ENCODE measurements at places on chromosomes 13 and 19.

GRCh38 chr19:47280183-47280797 lies 5.6 kb downstream of the INAFM1 start:
- DNase-seq, result no peak

- DNase-seq, result no peak
Observed at GRCh38 chr19:53088091-53088490, 15.1 kb downstream of the ZNF160 start.

GRCh38 chr13:86201477-86201876 lies 402.3 kb upstream of the SLITRK6 start:
- DNase-seq, result no peak

DNA sequence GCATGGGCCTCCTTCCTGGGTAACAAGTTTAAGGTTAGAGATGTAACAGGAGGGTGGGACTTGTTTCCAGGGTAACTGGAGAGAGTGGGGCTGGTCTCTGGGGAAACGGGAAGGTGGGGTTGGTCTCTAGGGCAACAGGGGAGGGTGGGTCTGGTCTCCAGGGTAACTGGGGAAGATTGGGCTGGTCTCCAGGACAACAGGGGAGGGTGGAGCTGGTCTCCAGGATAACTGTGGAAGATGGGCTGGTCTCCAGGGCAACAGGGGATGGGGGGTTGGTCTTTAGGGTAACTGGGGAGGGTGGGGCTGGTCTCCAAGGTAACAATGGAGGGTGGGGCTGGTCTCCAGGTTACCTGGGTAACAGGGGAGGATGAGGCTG lies 36.5 kb downstream of the SPTBN4 start:
- DNase-seq, result no peak

DNA sequence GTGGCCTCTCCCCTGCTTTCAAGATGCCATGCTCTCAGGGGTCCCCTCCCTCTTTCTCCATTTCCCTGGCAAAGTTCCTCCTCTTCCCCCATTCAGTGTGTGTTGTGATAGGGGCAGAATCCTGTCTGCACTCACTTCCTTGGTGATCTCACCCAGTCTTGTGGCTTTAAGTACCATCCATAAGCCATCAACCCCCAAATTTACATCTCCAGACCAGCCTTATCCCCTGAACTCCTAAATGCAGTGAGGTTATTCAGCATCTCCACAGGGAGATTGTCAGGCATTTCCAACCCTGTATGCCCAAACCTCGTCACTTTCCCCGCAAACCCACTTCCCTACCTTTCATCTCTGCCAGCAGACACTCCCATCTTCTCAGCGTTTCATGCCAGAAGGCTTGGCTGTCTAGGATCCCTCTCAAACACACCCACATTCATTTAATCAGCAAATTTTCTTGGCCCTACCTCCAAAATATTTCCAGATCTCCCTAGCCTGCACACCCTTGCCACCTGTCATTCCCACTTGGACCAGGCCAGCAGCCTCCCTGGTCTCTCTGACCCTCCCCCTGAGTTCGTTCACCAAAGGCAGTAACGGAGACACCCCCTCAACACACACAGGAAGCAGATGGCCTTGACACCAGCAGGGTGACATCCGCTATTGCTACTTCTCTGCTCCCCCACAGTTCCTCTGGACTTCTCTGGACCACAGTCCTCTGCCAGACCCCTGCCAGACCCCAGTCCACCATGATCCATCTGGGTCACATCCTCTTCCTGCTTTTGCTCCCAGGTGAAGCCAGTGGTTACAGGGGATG lies at the start of gene HCST:
HCST (plus strand) TSS at position 676 of the 808 bp plus-strand sequence; CDS start at position 741, 65 bp downstream.
- no peak for DNase-seq

DNA sequence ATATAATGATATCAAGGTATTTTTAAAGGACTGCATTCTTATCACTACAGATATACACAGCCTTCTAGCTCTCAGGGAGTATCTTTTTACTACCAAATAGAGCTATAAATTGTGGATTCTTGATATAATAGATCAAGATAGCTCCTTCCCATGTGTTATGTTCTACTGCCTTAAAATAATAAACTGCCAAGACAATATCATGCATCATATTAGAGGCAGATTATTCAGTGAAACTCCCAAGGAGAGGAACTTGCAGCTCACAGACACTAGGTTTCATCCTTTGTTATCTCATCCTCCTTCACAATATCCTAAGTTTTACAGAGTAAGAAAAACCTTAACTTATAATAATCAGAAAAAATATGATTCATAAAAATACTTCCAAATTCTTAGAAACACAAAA lies 802.8 kb downstream of the DIAPH3 start:
- DNase-seq, result no peak

GRCh38 chr19:33689138-33689746 lies 67.5 kb downstream of the CHST8 start:
- no peak for DNase-seq

GRCh38 chr13:22800526-22801401 lies 380.0 kb upstream of the SGCG start:
- DNase-seq, result no peak

DNA sequence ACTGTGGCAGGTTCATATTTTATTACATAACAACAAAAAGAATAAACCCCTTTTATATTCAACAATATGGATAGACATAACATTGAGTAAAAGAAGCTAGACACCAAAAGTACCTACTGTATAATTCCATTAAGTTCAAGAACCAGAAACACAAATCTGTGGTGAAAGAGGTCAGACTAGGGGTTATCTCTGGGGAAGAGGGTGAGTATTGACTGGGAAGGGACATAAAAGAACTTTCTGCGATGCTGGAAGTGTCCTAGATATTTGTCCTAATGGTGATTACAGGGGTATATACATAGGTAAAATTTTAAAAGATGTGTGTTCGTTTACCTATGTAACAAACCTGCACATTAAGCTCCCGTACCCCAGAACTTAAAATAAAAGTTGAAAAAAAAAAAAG lies 103.0 kb downstream of the SUCLA2 start:
- no peak for DNase-seq

DNA sequence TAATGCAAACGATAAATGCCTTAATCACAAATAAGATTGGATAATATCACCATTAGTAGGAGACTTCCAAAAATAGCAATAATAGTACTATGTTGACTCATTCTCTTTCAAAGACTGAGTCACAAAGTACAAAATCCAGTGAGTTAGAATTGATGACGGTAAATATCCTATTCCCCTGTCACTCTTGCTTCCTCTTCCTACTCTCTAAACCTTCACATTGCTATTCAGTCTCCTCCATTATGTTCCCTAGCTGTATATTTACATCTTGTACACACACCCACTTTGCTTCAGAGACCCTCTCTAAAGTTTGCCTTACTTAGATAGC lies 26.3 kb upstream of the INTS6 start:
- no peak for DNase-seq

DNA sequence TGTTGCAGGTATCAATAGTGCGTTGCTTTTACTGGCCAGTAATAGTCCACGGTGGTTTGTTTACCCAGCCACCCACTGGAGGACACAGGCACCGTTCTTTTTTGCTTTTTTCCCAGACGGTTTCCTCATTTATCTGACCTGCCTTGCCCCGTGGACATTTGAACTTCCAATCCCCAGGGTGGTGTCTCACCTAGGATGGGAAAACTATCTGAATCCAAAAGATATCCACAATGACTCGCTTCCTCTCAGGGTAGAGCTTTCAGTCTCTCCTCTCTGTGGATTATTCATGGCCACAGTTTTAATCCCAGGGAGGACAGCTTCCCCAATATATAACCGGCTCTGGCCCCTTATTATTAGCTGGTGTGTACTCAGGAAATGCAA lies 170.8 kb downstream of the FOXO1 start:
- no peak for DNase-seq

DNA sequence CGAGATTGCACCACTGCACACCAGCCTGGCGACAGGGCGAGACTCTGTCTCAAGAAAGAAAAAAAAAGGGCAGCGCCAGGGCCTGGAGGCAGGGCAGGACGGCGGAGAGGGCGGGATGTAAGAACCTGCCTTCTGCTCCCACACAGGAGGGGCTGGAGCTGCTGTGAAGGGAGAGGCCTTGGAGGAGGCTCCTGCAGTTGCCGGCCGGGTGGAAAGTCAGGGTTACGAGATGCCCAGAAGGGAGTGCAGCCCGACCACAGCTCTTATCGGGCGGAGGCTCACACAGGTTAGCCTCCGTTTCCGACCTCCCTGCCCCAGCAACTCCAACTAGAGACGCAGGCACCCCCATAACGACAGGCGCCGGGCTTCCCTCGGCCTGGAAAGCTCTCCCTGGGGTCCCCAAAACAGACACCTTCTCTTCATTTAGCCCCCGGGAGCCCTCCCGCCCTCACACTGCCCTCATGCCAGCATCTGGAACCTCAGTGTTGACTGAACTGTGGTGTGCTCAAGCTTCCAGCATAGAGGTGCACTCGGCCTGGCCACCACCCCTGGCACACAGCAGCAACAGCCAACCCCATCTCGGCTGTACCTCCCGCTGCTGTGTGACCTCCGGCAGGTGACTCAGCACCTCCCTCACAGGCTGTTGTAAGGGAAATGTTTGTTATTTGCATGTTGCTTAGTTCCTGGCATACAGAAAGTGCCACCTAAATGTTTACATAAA lies 1.4 kb downstream of the PLPP2 start:
- DNase-seq, result no peak

DNA sequence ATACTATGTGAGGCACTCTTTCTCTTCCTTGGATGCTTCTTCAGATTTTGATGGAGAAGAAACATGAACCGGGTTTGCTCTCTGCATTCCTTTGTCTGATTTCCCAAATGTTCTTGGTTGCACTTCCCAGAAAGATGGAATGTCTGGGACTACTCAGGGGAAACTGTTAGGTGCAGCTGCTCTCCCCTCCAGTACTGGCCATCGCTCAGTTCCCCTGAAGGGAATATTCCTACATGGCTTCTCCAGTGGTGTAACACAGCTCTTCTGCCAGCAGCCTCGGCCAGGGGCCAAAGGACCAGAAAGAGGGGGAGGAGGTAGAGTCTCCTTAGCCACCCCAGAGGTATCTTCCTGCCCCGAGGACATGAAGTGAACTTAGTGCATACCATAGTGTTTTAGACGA lies 33.5 kb upstream of the SPRY2 start:
- no peak for DNase-seq

GRCh38 chr13:98795220-98795619 lies 42.7 kb upstream of the SLC15A1 start:
- DNase-seq, result no peak

- no peak for DNase-seq
Observed at GRCh38 chr13:56352901-56353300, 787.8 kb upstream of the PRR20A start.

GRCh38 chr13:110945928-110946570 lies 31.2 kb upstream of the ANKRD10 start:
- DNase-seq, result no peak

GRCh38 chr13:19158006-19158405 lies 23.6 kb downstream of the TUBA3C start:
- DNase-seq, result no peak

DNA sequence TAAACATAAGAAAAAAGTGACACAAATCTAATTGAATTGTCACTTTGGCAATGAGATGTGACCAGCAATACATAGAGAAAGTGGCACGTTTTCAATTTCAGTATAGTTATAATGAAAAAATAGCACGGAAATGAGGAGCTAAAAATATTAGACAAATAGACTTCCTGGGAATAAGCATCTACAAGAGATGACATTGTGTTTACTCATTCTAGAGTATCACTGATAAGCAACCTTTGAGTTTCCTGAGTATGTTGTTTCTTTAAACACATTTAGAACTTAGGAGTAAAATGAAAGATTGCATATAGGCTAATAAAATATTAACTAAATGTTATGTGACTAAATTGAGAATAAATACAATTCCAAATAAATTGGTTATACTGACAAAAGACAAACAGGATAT lies 207.1 kb upstream of the SLITRK6 start:
- no peak for DNase-seq

- DNase-seq, result no peak
Observed at GRCh38 chr13:104632736-104633135, 1566.5 kb upstream of the SLC10A2 start.

- DNase-seq, result no peak
Observed at GRCh38 chr19:48469289-48469881, at the start of gene CYTH2. Gene CYTH2 (plus strand): TSS chr19:48469369. CDS start chr19:48469508, 139 bp downstream.

GRCh38 chr19:42322305-42322704 lies 3.1 kb upstream of the MEGF8 start:
- no peak for DNase-seq

GRCh38 chr19:6125571-6125989 lies 9.9 kb upstream of the ACSBG2 start:
- DNase-seq, result peak; percentile 27

DNA sequence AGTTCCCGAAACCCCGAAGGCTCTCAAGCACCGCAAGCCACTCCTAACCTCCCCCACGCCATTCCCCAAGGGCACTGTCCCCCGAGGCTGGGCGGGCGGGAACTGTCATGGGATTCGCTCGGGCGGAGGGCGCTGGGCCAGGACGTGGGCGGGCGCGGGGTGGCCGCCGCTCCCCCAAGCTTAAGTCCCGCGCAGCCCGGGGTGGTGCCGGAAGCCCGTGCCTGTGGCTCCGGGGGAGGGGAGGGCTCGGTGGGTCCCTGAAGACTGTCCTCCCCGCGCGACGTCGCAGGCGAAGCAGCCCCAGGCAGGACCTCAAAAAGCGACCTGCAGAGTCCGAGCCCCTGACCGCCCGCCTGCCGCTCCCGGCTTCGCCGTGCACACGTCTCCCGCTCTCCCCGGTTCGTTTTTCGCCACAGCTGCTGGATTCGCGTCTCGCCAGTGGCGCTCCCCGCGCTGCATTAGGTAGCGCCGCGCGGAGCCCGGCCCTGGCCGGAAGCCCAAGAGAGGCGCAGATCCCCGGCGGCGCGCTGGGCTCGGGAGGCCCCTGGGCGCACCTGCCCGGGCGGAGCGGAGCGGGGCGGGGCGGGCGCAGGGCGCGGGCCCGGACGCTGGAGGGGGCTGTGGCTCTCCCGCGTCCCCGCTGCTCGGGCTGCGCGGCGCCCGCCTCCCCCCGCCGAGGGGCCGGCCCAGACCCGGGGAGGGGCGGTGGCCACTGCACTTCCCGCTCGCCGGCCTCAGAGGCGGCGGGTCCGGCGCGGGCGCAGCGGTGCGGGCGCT lies at the start of gene FARP1:
FARP1 (plus strand) TSS at position 715 of the 777 bp plus-strand sequence. CDS start 70,149 bp downstream, outside the sequence.
- DNase-seq, result no peak

DNA sequence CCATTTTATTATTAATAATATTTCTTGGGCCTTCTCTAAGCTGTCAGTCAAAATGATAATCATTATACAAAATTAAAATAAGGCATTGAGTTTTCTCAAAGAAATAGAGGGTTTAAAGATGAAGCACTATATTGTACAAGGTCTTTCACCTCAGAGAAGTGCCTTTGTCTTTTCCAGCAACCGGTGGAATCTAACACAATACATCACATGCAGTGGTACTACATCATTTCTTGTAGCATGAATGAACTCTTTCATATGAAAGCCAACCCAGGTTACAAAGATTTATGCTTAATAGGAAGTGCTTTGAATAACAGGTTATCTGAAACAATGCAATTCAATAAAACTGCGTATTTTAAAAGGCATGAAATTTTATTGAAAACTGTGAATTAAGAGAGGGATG lies 1620.8 kb downstream of the PCDH9 start:
- DNase-seq, result no peak

- peak; percentile 47 for DNase-seq
Observed at GRCh38 chr19:11293433-11294389, 2.2 kb upstream of the TSPAN16 start.

DNA sequence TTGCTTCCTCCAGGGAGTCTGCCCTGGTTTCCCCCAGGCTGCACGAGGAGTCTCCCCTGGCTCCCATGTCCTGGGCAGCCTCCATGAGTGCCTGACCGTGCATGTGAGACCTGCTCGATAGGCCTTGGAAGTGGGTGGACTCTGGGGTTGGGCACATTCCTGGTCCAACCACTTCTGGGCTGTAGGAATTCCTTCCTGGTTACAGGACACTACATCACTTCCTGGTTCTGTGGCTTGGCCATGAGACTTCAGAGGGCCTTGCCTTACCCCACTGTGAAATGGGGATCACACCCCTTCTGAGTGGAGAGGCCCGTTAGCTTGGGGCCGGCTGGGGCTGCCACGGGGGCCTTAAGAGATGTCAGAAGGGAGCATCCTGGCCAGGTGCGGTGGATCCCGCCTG lies 4.0 kb upstream of the ZNF628 start:
- DNase-seq, result no peak

All from activated CD8-positive, alpha-beta memory T cell treated with anti-CD3 and anti-CD28 coated beads for 4 hours (primary cell).